Dermis microvascular lymphatic vessel endothelial cell (primary cell): ENCODE measurements at places on chromosomes 6 and 20.

- DNase-seq = no peak
Observed at GRCh38 chr20:48198929-48199451, 413.7 kb upstream of the SULF2 start.

- no peak for DNase-seq
Observed at GRCh38 chr6:100704961-100705360, 176.2 kb downstream of the ASCC3 start.

GRCh38 chr6:113732384-113732966 is 124.7 kb upstream of the MARCKS start:
- peak; percentile 16 for DNase-seq

DNA sequence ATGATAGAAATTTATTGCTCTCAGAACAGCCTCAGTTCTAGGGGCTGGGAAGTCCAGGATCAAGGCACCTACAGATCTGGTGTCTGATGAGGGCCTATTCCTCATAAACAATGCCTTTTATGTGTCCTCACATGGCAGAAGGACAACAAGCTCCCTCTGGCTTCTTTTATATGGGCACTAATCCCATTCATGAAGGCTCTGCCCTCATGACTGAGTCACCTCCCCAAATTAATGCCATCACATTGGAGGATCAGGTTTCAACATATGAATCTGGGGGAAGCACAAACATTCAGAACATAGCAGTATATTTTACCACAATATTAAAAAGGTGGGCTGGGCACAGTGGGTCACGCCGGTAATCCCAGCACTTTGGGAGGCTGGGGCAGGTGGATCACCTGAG is 58.5 kb upstream of the CCN6 start:
- DNase-seq = no peak

DNA sequence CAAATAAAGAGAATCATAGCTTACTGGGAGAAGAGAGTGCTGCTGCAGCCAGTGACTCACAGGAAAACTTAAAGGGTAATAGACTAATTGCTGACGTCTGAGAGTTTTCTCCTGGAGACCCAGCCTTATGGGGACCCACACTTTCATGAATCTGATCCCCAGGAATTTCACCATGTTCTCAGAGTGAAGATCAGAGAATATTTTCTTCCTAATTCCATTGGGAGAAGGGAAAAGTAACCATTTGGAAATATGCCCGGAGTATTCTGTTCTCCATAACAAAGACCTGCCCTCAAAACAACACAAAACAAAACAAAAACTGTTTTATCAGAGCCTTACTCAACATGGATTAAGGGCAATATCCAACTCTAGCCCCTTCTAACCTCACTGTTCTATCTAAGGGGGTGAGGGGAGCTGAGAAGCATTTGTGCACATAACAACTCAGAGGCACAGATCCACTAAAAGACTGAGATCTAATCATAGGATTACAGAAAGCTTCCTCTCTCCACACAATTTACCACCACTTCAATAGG is 168.2 kb upstream of the SSTR4 start:
- no peak for DNase-seq

DNA sequence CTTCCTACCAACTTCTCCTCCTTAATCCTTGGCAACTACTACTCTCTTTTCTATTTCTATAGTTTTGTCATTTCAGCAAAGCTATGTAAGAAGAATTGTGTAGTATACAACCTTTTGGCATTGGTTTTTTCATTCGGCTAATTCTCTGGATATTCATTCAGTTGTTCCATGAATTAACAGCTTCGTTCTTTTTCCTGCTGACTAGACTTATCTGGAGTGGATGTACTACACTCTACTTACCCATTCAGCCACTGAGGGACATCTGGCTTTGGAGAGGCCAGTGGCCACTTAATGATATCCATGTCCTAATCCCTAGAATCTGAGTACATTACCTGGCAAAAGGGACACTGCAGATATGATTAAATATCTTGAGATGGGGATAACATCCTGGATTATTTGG is 623.9 kb downstream of the DOK5 start:
- no peak for DNase-seq

DNA sequence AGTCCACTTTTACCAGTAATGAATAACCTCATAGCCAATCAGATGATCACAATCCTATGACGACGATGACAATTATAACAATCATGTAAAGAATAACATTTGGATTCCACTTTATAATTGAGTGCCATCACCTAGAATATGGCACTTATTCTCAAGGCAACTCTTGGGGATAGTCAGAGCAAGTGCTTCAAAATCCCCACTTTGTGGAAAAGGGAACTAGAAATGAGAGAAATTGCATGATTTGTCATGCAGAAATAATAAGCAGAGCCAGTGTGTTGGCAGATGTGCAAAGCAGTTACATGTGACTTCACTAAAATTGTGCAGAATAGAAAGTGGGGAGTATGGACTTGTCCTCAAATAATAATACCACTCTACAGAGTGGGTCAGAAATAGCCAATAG is 41.3 kb downstream of the FRK start:
- no peak for DNase-seq

- DNase-seq = no peak
Observed at GRCh38 chr20:34701405-34702085, 2.6 kb upstream of the TP53INP2 start.

GRCh38 chr6:40906759-40907158 is 132.3 kb downstream of the UNC5CL start:
- DNase-seq = no peak

GRCh38 chr6:126063512-126064146 is 77.3 kb downstream of the TRMT11 start:
- DNase-seq = no peak

DNA sequence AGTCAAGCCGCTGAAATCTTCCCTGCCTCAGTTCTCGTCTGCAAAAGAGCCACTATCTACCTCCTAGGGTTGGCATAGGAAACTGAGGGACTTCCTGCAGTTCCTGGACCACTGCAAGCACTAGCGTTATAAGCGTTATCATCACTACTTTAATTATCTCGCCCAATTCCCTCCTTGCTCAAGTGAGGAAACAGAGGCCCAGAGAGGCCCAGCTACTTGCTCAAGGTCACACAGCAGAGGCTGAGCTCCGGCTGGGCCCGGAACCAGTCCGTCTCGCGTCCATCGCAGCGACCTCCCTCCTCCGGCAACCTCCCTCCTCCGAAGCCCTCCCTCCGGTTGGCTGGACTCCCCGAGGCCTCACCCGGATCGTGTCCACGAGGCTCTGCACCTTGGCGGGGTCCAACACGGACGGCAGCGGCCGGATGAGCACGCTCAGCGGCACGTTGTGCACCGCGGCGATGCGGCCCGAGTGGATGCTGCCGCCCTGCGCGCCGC is 338 bp downstream of the SRXN1 start:
- peak; percentile 43 for DNase-seq

DNA sequence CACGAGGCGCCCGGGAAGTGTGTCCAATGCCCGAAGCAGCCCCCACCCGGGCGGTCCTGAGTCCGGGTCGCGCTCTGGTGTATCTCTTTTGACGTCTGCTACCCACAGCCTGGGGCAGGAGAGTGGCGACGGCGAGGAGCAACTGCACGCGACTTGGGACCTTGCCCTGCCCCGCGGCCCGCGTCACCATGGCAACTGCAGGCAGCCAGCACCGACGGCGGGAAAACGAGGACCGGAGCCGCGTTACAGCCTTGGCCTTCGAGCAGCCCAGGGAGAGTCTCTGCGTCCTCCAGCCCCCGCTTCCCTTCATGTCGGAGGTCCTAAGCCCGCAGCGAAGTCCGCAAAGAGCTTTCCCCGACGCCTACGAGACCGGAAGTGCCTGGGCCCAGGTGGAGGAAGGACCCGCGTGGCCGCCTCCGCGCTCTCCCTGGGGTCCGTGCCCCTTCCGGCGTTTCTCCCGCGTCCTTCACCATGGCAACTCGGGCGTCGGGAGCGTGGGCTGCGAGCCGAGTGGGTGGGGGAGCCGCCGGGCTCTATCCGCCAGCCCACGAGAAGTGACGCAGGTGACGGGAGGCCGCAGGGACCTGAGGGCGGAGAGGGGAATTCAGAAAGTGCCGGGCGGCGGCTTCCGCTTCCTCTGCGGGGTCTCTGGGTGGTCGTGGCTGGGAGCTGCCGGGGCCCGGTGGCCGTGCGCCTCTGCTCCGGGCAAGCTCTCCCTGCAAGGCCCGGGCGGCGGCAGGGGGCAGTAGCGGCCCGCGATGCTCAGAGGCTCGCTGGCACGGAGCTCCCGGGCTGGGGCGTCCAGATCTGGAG is 88.6 kb upstream of the TGM3 start:
- DNase-seq = peak; percentile 16

- DNase-seq = no peak
Observed at GRCh38 chr6:27375613-27376079, 12.9 kb upstream of the ZNF391 start.

DNA sequence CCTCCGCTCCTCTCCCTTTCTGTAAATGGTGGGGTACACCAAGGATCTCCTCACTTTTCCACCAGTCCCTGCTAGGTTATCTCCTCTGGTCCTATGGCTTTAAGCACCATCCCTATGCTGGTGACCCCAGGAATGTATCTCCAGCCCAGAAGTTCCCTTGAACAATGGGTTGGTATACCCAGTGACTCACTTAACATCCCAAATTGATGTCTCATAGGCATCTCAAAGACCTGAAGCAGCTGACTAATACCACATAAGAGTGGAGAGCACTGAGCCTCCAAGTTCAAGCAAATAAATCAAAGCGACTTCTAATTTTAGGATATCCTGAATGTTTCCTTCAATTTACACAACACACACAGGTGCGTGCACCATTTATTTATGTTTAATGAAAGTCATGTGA is 48.3 kb downstream of the ADGRF1 start:
- DNase-seq = peak; percentile 83

DNA sequence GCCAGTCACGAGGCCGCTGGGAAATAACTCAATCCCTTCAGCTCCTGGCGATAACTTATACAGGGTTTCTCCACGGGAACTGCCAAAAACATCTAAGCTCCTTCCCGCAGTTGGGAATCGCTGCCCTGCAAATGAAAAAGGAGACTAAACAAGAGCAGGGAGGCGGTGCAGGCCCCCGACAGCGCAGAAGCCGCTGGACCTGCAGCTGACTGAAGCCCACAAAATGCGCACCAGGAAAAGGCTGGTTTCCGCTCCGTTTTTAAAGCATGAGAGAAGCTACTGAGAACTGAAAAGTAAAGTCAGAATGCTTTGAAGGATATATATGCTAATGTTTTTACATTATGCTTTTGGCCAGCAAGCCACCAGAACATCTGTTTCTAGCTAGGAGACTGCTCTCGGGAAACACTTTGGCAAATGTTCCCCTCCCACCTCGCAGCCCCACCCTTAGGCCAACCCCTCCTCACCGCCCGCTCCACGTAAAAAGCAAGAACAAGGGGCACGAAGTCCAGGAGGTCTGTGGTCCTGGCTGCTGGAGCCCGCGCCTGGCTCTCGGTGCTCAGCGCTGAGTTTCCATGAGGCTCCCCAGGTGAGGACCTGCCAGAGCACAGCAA is 90.5 kb downstream of the SOD2 start:
- DNase-seq = no peak

DNA sequence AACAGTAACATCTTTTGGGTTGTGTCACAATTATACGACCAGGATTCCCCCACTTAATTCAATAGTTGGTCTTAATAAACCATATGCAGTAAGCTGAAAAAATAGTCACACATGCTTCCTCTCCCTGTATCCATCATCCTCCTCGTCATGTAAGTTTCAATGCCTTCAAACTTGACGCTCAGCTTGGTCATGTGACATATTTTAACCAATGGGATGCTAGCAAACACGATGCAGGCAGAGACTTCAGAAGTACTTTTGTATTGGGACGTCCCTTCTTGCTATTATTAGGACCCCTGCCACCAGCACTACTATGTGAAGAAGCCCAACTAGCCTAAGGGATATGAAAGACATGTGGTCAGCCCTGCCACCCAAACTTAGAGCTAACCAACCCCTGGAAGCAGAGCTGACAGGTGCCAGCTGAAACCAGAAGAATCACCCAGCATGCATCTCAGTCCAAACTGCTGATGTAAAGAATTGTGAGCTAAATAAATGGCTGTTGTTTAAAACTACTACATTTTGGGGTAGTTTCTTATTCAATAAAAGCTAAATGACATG is 49.3 kb downstream of the CGA start:
- DNase-seq = no peak

DNA sequence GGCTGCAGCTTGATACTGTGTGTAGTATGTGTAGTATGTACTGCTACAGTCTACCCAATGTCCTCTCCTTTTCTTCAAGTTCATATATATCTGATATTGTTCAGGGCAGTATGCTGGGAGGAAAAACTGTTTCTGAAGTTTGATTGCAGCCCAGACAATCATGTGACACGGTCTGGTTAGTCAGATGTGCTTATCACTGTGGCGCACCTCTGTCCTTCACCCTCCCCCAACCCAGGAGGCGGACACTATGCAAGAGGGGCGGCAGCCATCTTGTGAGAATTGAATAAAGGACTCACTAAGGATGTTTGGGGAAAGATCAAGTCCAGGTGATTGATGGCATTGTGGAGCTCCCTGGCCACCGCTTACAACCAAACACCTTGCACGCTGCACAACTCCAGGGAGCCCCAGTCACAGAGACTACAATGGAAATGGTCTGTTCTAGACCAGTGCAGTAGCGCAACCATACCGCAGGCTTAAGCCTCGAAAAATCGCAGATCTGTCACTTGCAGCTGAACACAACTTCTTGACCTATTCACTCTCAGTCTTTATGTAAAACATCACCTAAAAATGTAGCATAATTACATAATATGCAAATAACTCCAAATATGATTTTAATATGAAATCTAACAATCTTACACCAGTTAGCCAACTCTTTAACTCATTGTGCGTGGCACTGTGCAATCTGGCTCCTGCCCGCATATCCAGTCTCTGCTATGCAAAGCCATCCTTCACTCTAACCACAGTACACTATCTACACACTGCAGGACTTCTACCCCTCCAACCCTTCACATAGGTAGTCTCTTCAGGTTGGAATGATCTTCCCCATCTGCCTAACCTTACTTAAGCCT is 79.3 kb downstream of the VGLL2 start:
- DNase-seq = no peak

GRCh38 chr6:108134213-108134970 is 31.4 kb upstream of the NR2E1 start:
- no peak for DNase-seq

GRCh38 chr6:15751721-15752350 is 89.0 kb upstream of the DTNBP1 start:
- no peak for DNase-seq

DNA sequence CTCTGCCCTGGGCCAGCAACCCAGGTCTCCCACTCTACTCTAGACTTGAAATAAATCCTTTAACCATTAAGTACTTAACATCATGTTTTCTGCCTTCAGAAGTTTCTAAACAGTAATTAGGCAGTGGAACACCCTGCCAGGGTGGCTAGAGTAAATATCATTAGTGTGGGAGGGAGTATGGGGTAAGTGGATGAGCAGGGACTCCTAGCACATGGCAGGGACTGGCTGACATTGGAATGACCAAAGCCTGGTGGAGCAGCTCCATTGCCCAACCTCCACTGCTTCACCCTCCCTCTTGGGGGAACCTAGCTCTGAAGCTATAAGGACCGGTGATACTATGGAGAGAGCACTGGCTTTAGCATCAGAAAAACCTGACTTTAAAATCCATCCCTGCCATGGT is 167.1 kb downstream of the MAFB start:
- DNase-seq = no peak
